ENCODE measurements at places on chromosomes 4 and X.

DNA sequence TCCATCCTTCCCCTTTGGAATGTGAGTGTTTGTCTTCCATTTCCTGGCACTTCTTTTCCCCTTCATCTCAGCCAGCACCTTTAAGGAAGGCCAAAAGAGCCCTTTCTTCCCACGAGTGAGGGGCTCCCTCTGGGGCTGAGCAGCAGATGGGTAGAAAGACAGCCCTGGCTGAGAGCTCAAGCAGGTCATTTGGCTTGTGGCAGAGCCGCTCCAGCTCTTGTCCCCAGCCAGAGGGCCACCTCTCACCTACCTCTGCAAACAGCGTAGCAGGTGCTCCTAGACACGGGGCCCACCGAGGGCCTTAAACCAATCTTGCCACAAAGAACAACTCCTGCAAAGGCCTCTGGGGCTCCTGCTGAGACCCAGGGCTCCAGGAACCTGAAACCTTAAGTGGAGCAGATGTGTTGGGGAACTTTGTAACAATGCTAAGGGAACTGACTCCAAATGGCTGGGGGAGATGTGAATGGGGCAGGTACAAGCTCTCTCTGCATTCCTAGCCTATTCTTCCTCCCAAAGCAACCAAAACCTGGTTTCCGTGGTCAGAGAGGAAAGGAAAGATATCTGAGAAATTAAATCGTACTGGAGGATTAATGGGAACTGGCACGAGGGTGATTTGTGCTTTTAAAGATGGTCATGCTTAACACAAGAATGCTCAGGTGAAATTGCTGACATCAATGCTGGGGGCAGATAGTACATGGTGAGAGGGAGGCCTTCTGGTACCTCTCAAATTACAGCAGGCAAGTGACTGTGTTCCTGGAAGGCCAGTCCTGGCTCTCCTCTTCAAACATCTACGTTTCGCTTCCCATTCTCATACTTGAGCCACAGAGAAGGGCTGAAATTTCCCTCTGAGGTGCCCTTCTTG lies 27.0 kb downstream of the TFDP3 start:
- DNase-seq = no peak

DNA sequence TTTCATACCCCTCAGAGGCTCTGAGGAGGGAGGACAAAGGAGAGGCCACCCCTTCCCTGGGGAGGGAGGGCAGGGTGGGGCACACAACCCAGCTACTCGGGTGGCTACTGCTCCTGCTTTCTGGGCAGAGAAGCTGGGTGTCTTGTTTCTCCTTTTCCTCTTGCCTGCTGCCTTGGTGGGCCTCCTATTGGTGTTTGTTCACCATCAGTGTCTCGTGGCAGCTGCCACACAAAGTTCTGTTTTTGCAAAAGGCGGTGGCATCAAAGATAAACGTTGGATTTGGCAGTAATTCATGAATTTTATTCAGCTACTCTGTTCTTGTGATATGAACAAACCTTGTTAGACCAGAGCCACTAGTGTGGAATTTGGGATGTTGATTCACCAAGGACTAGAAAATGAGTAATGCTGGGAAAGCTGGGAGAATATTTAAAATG lies 153.0 kb upstream of the SCML1 start:
- peak; percentile 36 for DNase-seq

GRCh38 chrX:21770631-21771321 lies 12.9 kb upstream of the SMPX start:
- peak; percentile 11 for DNase-seq

DNA sequence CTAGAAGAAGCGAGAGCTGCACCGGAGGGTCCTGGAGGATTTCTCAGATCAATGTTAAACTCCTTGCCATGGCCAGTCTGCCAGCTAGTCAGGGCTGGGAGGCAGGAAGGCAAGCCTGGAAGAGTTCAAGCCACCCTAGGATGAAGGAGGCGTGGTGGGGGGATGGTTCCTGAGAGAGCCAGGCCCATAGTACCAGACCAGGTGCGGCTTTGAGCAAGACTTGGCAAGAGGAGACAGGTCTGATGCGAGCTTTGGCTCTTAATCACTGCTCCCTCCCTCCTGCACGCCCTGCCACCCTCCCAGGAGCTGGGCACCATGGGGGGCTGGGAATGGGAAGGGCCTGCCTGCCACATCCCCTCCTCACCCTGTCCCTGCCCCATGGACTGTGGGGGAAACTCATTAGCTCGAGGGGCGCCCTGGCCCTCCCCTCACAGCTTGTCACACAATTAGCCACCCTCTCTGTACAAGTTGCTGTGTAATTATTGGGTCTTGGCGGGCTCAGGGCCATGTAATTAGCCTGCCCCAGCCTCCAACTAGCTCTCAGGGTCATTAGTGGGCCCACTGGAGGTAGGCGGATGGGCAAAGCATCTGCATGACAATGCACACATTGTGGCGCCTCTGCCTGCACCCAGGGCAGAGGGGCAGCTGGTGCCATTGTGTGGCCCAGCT lies 50.3 kb downstream of the EFNB1 start:
- DNase-seq = peak; percentile 9

GRCh38 chr4:167775375-167775774 lies 317.0 kb upstream of the ANXA10 start:
- no peak for DNase-seq

GRCh38 chr4:181819946-181820345 lies 423.3 kb upstream of the TENM3 start:
- DNase-seq = no peak

DNA sequence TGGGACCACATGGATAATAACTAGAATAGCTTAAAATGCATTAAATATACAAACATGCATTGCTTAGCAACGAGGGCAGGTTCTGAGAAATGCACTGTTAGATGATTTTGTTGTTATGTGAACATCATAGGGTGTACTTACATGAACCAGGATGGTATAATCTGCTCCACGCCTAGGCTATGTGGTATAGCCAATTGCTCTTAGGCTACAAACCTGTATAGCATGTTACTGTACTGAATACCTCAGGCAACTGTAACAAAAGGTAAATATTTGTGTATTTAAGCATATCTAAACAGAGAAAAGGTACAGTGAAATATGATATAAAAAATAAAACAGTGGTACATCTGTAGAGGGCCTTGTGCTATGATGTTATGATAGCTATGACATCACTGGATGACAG lies 169.2 kb upstream of the IL15 start:
- no peak for DNase-seq

- no peak for DNase-seq
Observed at GRCh38 chr4:80015407-80016189, 57.4 kb downstream of the ANTXR2 start.

DNA sequence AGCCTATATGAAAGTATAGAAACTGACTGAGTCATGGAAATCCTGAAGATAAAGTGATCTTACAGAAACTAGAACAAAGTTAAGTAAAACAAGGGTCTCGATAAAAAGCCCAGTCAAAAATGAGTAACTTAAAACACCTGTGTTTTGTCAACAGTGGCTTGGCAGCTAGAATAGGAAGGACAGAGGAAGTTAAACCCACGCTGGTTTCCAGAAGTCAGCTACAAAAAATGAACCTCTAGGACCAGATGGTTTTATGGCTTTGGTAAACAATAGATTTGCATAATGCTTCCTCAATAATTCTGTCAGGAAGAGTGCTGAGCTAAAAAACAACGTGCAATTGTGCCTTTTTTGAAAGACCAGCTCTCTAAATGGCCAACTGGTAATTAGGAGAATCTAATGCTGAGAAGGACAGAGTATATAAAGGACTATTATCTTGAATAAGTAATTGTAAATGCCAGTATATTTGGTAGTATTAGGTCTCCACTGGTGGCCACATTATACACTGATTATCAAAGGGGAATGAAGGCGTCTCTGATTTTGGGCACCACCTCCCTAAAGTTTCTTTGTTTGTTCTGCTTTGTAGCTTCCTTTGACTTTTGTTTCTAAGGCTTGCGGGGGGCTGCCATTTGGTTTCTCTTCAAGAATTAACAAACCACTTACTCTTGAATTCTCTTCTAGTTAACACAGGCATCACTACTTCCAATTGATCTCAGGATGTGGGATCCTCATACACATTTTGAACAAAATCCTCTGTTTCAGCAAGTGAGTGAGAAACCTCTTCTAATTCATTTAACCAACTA lies 72.2 kb upstream of the PPP3CA start:
- DNase-seq = no peak

DNA sequence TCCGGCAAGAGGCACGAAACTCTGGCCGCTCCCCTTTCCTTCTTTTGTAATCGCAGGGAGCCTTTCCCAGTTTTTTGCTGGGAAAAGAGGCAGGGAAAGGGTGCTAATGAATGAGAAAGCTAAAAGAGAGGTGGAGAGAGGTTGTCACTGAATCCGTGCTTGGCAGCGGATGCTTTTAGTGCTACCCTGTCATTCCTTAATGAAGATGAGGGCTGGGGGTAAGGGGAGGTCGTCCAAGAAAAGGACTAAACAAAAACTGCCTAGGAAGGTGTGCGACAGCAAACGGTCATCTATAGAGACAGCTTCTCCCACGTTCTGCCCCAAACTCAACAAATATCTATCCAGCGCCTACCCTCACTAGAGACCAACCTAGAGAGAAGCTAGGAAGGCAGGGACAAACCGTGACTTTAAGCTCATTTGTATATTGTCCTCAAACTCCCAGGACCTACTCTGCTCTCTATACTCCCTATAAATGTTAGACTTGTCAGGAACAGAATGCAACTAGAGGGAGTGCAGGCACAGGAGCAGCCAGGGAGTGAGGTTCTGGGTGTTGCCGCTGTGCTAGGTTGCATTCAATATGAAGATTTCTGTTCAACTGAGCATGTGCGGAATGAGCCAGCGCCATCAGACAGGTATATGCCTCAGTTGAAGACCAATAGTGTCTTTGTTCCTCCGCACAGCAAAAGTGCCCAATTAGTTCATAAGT lies 777 bp upstream of the CASK start:
- peak; percentile 34 for DNase-seq

DNA sequence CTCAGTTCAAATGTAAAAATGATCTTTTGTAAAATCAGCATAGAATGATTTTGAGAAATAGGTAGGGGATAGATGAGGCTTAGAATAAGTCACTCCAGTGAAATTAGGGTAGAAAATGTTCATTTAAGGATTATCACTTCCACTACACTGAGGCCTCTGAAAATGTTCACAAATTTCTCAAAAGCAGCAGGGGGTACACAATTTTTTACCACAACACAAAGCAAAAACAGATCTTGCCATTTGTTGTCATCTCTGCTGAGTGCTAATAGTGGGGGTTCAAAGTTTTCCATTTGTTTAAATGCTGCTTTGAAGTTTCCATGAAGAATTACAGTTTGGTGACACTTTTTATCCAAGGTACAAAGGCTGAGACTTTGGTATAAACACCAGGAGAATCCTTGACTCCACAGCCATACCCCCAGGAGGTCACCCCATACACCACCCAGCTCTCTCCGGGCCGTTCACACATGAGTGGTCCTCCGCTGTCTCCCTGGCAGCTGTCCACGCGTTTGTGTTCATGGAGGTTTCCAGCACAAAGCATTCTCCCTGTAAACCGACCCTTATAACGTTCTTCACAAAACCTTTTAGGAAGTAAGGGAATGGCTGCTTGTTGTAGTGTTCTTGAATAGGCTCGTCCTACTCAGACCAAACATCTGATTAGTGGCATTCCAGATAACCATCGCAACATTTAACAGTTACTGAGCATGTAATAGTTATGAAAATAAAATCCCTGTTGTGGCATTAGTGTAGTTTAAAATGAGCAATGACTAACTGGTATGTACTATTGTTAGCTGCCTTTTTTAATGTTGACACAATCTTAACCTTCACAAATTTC lies 71.0 kb downstream of the PRSS12 start:
- no peak for DNase-seq

DNA sequence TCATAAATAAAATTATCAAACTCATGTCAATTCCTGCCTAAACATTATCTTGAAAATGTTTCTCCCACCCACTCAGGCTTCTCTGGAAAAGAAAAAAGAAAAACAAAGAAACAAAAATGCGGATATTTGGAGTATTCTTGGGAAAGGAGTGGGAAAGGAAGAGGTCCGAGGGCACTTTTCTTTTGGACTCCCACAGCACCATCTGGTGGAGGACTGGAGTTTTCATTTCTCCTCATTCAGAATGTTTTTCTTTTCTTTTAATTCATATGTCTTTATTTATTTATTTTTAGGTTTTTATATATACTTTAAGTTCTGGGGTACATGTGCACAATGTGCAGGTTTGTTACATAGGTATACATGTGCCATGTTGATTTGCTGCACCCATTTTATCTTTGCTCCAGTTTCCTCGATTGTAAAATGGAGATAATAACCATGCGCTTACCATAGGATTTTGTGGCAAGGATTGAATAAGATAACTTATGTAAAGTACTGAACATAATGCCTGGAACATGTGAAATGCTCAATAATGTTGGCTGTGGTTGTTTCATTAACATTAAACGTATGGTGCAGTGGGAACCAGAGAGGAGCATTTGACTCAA lies 8.0 kb upstream of the KCNE5 start:
- DNase-seq = peak; percentile 9

DNA sequence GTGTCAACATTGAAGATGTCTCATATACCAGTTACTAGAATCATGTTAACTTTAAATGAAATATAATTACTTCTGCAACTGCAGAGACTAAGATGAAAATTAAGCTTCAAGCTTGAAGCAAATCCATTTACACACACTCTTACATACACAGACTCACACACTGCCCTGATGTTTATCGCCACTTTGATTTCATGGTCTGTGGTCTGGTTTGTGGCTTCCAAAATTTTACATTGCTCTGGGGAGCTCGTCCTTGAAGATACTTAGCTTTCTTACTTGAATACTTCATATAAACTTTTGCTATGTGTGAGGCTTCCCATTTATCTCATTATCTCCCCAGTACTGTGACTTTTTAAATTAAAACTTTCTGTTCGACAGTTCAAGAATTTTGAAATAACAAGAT lies 35.8 kb downstream of the ARHGEF38 start:
- DNase-seq = no peak

- no peak for DNase-seq
Observed at GRCh38 chr4:144288011-144288903, 147.7 kb upstream of the GYPA start.

GRCh38 chr4:180827232-180828009 lies 1415.8 kb upstream of the TENM3 start:
- no peak for DNase-seq

DNA sequence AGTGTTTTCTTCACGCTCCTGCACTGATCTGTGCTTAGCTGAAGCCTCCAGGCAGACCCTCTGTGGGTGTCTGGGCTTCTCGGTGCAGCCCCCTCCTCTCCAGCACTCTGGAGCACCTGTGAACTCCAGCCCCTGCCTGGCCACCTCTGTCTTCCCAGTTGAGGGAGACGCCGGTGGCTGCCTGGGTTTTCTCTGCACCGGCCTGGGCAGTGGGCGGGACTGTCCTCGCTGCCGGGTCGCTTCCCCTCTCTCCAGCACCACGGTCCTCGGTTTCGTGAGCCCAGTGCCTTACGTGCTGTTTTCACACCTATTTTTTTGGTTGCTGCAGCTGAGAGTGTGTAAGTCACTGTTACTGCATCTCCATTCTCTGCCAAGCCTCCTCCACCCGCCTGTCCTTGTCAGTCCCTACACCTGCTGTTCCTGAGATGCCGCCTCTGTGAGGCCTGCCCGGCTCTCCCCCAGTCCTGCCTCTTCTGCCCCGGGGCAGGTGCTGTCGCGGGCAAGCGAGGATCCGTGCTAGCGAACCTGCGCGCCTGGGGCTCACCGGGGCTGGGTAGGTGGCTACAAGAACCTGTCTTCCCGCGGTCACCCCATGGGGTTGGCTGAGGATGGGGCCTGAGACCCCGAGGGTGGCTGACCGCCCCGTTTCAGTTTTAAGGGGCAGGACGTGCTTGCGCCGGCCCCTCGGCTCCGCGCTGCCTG lies 2.4 kb upstream of the FGFRL1 start:
- peak; percentile 38 for DNase-seq

GRCh38 chr4:149716728-149717127 lies 98.9 kb downstream of the IQCM start:
- no peak for DNase-seq

GRCh38 chr4:181077341-181077740 lies 1165.9 kb upstream of the TENM3 start:
- no peak for DNase-seq

Data from PC-9 (cell line).